ENCODE measurements at places on chromosomes 5 and 9. TPM values are rescaled to one million over a fixed set of nuclear protein-coding genes. Genes with fewer than 3 reads are reported as not detected.

DNA sequence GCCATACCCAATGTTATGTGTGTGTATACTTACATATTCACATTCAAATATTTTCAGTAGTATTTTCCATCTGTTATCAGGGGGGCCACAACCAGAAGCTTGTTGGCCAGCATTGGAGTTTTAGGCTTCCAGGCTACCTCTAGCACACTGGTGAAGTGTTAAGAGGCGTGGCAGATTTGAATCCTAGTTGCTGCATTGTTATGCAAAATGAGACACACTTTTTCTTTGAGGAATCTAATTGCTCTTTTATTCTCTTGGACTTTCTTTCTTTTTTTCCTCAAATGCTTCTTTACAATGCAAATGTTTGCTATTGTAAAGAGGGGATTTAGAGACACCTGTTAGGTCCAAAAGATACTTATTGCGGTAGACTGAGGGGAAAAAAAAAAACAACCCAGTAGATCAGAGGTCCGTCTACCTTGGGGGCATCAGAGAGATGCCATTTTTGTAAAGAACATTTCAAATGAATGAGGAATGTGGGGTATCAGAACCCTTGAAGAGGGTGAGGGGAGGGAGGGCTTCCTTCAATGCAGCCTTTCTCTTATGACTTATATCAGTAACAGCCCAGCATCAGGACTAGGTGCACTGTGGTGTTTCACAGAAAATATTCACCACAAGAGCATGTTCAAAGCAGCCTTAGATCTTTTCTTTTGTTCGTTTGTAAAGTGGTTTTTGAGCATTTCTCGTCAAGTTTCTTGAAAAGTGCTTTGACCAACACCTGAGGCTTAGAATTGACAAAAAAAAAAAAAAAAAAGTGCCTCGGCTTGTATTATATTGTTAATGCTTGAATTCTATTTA lies 3.8 kb downstream of the SMARCA2 start:
- peak overlapping the region; percentile 96 for H3K4me3 ChIP-seq
- DNase-seq: no peak
- peak overlapping the region; percentile 98 for H3K27ac ChIP-seq
- H3K4me1 ChIP-seq: peaks cover 15% of the 10 kb centered on the region
- no peaks in the 10 kb centered on the region for H3K27me3 ChIP-seq
- no peaks in the 10 kb centered on the region for H3K36me3 ChIP-seq

GRCh38 chr5:102955488-102955887 lies 164.4 kb downstream of the GIN1 start:
- H3K36me3 ChIP-seq: peaks cover 5% of the 10 kb centered on the region
- no peak for DNase-seq
- no peak overlapping the region for H3K4me3 ChIP-seq
- no peaks in the 10 kb centered on the region for H3K27me3 ChIP-seq
- H3K27ac ChIP-seq: no peak overlapping the region

C9orf43 gene
- 0.84 TPM for polyA plus RNA-seq

ADAMTS2 gene
- polyA plus RNA-seq: 5.9 TPM

All from large intestine (tissue), 12 donors.